ENCODE measurements at places on chromosomes 3 and 15.
A peak's percentile ranks its signal among the peaks of the same experiment; 100 is the strongest.

GRCh38 chr3:141104151-141104821 is 53.1 kb downstream of the SPSB4 start:
- no peak for DNase-seq

- no peak for DNase-seq
Measured at GRCh38 chr3:97880267-97880666, 58.5 kb downstream of the CRYBG3 start.

GRCh38 chr15:85579957-85580694 is 199.7 kb downstream of the AKAP13 start:
- no peak for DNase-seq

GRCh38 chr3:82628385-82629014 is 867.1 kb upstream of the GBE1 start:
- no peak for DNase-seq

DNA sequence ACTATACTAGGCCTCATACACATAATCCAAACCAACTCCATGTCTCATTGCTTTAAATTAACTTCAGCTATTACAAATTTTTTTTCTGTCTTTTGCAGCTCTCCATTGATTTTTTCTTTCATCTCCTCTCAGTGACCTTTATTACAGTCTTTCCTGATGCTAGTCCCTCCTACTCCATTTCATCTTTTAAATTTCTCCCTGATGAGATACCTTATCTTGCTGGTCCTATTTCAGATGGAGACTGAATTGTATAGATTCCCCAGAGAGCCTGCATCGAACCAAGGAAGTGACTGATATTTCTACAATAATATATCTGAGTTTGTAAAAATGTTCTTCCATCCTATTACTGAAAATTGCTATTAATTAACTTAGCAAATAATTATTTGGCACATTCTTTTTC is 45.7 kb upstream of the NEO1 start:
- no peak for DNase-seq

- no peak for DNase-seq
Measured at GRCh38 chr3:74442068-74442467, 172.4 kb downstream of the CNTN3 start.

DNA sequence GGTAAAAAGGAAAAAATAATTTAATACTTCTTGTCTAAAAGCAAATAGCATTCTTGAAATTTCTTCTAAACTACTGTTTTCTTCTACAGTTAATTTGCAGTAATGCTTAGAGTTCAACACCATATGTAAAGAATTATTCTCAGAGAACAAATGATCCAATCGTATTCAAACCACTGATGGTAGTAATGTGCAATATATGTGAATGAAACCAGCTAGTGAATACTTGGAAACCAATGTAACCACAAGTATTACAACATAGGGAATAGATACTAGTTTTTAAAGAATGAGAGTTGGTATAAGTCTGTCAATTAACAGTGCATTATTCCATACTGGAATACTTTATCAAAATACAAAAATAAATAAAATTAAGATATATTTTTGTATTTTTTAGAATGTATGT is 850.0 kb downstream of the DIPK2A start:
- DNase-seq: no peak

DNA sequence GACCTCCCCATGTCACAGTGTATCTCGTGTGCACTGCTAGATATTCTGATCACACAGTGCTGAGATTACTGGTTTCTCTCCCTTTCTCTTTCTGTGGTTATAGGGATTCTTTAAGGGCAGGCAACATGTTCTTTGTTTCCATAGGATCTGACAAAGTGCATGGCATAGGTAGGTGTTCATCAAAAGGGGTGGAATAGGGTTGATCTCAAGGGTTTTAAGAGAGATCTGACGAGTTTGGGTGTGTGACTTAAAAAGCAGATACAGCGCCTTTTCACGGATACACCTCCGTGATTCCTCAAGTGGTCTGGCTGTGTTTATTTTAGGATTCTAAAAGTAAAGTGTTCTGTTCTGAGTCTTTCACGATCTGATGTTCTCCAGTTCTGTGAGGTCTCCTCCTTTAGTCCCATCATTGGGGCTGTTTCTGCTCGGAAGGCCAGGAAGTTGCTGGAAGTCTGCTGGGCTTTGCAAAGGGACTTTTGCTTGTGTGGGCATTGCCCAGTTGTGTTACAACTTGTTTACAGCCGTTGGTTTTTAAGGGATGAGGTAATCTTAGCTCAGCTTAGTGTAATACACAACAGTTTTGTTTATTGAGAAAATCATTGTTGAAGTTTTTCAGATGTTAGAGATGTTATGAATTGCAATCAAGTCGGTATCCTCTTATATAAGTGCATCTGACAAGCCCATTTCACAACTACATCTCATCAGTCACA is 34.8 kb downstream of the IGF1R start:
- DNase-seq: peak; percentile 76

DNA sequence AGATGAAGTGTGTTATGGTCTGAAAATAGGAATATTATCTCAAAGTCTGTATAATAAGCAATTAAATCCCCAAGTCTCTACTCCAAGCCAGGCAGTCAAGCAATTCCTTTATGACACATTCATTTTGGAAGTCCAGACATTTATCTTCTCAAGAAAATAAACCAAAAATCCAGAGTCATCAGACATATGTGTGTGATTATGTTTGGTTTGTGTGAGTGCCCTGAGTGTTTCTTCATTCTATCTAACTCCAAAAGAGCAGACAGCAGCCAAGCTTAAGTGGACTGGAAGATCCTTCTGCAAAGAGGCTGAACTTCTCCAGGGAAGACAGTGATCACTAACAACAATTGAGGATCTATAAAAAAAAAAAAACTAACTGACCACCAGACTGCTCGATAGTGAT is 239.8 kb downstream of the STAG1 start:
- DNase-seq: no peak

DNA sequence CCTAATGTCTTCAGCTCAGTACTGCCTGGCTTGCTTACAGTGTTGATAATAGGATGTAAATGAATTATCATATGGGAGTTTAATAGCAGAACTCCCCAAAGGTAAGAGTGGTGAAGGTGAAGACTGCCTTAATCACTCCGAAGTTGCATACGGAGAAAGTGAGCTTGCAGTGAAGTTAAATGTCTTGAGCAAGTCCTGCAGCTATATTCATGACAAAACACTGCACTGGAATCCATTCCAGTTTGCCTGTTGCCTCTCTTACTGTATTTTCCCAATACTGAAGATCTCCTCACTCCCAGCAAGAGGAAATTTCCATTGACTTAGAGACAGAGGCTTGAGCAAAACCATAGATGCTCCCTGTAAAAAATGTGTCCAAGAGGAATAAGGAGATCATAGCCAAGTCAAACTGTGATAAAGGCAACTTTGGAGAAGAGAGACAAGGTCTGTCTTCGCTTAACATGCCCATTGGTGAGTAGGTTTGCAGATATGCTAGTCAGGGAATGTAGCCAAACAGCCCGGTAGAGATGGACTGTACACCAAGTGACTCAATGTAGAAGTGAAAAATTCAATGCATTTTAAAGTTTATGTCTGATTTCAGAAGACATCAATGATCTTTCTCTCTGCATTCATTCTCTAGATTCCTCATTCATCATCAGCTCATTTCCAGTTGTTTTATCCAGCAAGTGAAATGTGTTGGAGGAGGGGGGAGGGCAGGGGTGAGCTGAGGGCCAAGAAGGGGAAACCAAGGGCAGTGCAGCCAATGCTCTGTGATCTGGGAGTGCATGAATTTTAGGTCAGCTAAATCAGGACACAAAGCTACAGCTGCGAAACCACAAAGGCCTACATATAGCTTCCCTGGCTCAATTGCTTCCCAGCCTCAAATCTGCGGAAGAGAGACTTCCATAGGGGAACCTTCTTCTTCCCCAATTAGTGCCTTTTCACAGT is 667.1 kb upstream of the NR2F2 start:
- no peak for DNase-seq

DNA sequence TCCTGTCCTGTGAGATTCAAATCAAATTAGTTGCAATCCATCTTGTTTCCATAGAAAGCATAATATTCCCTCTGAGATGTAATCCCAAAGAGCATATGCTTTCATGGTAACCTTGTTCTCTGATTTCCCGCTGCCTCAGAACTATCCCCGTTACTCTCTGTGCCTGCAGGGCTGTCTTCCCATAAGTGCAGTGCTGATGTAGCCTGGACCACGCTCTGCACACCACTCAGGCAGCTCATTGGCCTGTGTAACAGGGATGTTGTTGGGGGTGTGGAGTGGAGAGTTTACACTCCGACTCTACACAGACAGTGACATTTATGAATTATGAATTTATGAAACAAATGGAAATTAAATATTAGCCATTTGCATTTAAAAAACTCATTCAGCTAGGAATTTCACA is 33.6 kb upstream of the CNTN3 start:
- no peak for DNase-seq

DNA sequence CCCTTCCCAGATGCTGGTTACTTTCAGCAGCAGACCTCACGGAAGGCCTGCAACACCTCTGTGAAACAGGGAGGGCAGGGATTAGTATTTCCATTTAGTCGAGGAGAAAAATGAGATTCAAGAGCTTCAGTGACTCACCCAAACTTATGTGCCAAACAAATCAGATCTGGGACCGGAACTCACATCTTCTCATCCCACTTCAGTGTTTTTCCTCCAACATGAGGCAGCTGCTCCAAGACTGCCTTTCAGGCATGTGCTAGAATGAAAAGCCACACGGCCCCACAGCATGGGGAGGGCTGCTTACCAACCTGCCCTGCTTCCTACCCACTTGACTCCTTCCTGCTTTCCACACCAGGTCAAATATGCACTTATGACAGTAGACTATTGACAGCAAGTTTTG is 129.4 kb upstream of the SLC24A5 start:
- no peak for DNase-seq

GRCh38 chr3:178686826-178687225 is 150.6 kb downstream of the KCNMB2 start:
- no peak for DNase-seq

GRCh38 chr3:52395503-52395865 is 49.4 kb downstream of the SEMA3G start:
- DNase-seq: no peak

- no peak for DNase-seq
Measured at GRCh38 chr3:67739851-67740250, 85.4 kb upstream of the SUCLG2 start.

DNA sequence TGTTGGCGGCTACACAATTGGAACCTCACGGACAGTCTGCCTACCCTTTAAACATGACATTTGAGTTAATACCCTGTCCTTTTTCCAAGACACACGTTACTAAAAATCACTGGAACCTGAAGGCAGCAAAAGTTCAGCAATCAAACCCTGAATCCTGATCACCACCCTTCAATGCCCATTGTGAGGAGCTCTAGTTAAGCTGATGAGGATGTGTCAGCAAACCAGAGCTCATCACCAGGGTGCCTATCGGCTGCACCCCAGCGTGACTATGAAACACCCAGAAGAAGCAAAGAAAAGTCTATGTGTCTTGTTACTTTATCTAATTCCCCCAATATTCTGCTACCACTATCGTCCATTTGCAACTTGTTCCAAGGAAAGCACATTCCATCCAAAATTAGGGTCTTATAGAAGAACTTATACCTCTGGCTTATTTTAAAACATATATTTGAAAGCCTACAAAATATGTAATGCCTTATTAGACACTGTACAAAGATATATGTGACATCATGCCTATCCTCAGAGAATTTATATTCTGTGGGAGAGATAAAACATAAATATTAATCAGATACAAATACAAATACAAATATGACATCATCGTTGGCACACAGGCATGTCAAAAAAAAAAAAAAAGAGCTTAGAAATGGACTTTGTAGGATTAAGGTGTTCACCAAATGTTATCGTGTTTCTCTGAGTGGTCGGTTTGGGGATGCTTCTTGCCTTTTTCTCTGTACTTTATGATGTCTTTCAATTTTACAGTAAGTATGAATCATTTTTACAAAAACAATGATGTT is 219.7 kb upstream of the SETMAR start:
- no peak for DNase-seq

- peak; percentile 43 for DNase-seq
Measured at GRCh38 chr15:80309769-80310384, 57.9 kb upstream of the CTXND1 start.

- no peak for DNase-seq
Measured at GRCh38 chr3:197520311-197521276, 35.2 kb downstream of the BDH1 start.

- DNase-seq: peak; percentile 76
Measured at GRCh38 chr3:113035387-113035982, 44.7 kb downstream of the GTPBP8 start.

DNA sequence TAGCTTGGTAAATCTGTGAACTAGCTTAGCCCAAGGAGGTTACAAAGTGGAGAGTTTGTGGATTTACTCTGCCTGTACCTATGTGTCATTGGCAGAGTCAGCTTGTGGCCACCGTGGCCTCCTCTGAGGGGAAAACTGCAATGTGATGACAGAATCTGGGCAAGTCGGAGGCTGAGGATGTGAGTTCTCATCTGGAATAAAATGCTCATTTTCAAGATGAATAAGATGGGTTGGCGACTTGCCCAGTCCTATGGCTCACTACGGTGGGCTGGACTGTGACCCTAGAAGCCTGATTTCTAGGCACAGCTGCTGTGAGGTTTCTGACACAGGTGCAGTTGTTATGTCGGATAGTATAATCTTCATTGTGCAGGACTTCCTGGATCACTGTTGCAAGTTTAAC is 83.7 kb downstream of the ETV5 start:
- DNase-seq: no peak

DNA sequence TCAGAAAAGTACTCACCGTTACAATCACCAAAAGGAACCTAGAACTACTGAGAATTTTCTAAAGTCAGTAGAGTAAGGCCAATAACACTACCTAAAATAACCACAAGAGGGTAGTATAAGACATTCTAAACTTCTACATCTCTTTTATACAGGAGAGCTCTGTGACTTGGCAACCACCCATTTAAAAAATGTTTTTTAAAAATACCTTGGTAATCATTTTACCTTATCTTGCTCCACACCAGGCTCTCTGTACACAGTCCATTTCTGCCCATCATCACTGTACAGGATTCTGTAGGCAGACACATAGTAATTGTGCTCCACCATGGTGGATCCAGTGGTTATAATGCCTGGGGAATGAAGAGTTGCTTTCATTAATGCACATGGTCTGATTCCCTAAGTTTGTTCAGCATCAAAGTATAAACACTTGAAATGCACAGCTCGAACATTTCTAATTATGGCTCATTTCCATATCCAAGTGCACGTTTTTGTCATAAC is 54.5 kb downstream of the ST3GAL6 start:
- DNase-seq: peak; percentile 50

- no peak for DNase-seq
Measured at GRCh38 chr3:118968111-118968510, 66.5 kb downstream of the IGSF11 start.

- no peak for DNase-seq
Measured at GRCh38 chr15:23570486-23570885, 5.0 kb downstream of the MKRN3 start.

DNA sequence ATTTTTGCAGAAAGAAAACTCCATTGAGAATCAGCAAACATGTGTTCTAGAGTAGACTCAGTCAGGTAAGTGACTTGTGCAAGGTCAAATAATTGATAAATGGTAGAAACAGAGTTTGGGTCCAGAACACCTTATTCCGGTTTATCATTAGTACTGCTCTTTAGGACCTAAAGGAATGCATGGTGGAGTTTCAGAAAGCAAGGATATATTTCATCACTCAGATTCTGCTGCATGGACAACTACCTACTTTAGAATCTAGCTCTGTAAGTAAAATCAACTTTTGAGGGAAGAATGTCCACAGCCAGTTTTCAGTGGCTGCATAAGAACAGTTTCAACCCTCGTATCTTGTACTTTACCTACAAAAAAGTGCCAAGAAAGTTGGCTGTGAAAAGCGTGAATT is 43.6 kb downstream of the TIMP4 start:
- no peak for DNase-seq

GRCh38 chr3:183354874-183355273 is 73.5 kb downstream of the MCF2L2 start:
- DNase-seq: no peak

Data from MCF 10A (cell line).